ENCODE measurements at places on chromosomes 2 and 18. TPM values are rescaled to one million over a fixed set of nuclear protein-coding genes. Genes with fewer than 3 reads are reported as not detected.

- DNase-seq, result no peak
These were observed 63.2 kb downstream of the CCBE1 start for GRCh38 chr18:59633961-59634485.

- no peak for DNase-seq
These were observed 145.7 kb downstream of the DYSF start for GRCh38 chr2:71599038-71599437.

GRCh38 chr18:32019251-32019948, 775 bp downstream of the RNF125 start:
- no peak for DNase-seq

GRCh38 chr2:163565192-163565591, 170.6 kb downstream of the FIGN start:
- no peak for DNase-seq

- DNase-seq, result no peak
These were observed 41.1 kb downstream of the FAM124B start for GRCh38 chr2:224360801-224361251.

- DNase-seq, result no peak
These were observed 458.6 kb downstream of the FBXO15 start for GRCh38 chr18:73688851-73689711.

DNA sequence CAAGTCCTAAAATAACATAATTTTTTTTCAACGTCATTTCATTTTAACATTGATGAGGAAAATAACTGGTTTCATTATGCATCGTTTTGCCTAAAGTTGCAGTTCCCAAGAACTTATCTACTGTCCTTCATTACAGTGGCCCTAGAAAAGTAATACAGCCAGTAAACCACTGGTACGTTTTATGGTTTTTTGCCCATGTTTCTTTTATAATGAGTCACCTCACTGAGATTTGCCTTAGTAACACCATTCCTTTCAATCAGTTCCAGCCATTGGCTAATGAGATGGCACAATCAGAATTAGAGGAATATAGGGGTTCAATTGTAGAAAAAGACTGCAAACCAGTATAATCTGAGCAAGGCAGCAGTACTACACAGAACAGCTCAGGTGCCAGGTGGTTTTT, 422.6 kb upstream of the LYPD1 start:
- DNase-seq, result no peak

The ACMSD gene
- total RNA-seq, result not detected

The ABCG8 gene
- not detected for total RNA-seq

The GCG gene
- not detected for total RNA-seq

The CDH2 gene
- 0.71 TPM for total RNA-seq

The HOXD10 gene
- total RNA-seq, result 1.7 TPM

The PRADC1 gene
- total RNA-seq, result 31.1 TPM

The LRRC30 gene
- not detected for total RNA-seq
